ENCODE measurements at places on chromosomes 1 and 21. TPM values are rescaled to one million over a fixed set of nuclear protein-coding genes. Genes with fewer than 3 reads are reported as not detected.

DNA sequence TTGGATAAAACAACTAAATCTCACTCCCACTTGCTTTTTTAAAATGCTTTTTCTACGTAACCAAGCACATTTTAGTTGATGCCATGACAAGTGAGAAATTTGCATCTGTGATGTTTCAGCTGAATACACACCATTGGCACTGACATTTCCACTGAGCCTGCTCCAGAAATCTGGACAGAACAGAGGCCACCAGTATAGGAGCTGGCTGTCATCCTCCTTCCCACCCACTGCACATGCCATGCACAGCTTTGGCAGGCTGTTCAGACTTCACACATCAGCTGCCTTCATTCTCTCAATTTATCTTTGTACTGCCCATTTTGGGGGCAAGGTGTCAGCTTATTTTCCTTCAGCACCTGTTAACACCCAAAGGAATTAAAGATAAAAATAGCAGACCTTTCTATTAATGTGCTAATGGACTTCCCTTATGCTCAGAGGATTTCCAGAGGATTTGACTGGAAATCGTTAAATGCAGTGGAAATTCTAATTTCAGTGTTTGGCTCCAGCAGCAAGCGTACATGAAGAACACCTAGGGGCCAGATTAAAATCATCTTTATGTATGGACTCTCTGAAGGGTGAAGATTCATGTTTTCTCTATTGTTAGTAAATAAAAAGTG, 12.9 kb upstream of the PODN start:
- no peak overlapping the region for H3K4me3 ChIP-seq
- H3K4me1 ChIP-seq = peaks cover 9% of the 10 kb centered on the region
- H3K27me3 ChIP-seq = no peaks in the 10 kb centered on the region
- H3K36me3 ChIP-seq = peaks cover 12% of the 10 kb centered on the region
- no peak for DNase-seq
- H3K27ac ChIP-seq = no peak overlapping the region

DNA sequence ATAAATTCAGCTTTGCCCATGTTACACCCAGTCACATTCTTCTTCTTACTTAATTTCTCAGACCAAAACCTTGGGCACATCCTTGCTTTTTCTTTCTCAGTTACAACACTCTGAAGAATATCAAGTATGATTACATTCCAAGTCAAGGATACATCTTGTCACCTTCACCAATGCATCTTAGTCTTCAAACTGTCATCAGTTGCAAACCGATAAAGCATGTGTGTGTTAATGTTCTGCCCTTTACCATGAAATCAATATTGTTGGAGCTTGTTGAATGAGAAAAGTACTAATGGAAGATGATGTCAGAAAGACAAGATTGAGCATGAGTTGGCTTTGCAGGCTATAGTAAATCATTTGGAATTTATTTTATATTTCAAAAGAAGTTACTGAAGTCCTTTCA, 764.6 kb downstream of the NCAM2 start:
- no peak for DNase-seq
- no peaks in the 10 kb centered on the region for H3K36me3 ChIP-seq
- H3K4me1 ChIP-seq = no peaks in the 10 kb centered on the region
- no peak overlapping the region for H3K27ac ChIP-seq
- no peak overlapping the region for H3K4me3 ChIP-seq

GRCh38 chr21:38861989-38862683, 56.4 kb downstream of the ETS2 start:
- H3K27me3 ChIP-seq = no peaks in the 10 kb centered on the region
- DNase-seq = no peak
- H3K27ac ChIP-seq = no peak overlapping the region
- no peaks in the 10 kb centered on the region for H3K4me1 ChIP-seq

SPRR1B gene
- total RNA-seq = not detected

GRCh38 chr1:218426343-218426657, 81.2 kb downstream of the TGFB2 start:
- H3K27me3 ChIP-seq = no peaks in the 10 kb centered on the region
- H3K27ac ChIP-seq = no peak overlapping the region
- H3K36me3 ChIP-seq = no peaks in the 10 kb centered on the region
- H3K4me1 ChIP-seq = peaks cover 4% of the 10 kb centered on the region
- H3K4me3 ChIP-seq = no peak overlapping the region
- no peak for DNase-seq

GRCh38 chr1:97254731-97255463, 533.3 kb downstream of the PTBP2 start:
- no peak for DNase-seq
- H3K27me3 ChIP-seq = no peaks in the 10 kb centered on the region
- no peaks in the 10 kb centered on the region for H3K36me3 ChIP-seq

DNA sequence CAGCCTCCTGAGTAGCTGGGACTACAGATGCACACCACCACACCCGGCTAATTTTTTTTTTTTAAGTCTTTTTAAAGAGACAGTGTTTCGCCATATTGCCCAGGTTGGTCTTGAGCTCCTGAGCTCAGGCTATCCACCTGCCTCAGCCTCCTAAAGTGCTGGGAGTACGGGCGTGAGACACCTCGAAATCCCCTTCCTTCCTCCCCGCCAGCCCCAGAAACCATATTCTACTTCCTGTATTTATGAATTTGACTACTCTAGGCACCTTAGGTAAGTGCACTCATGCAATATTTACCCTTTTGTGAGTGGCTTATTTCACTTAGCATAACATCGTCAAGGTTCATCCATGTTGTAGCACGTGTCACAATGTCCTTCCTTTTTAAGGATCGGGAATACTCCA, 6.9 kb upstream of the LRP8 start:
- DNase-seq = no peak
- H3K4me1 ChIP-seq = no peaks in the 10 kb centered on the region
- no peaks in the 10 kb centered on the region for H3K36me3 ChIP-seq
- no peak overlapping the region for H3K4me3 ChIP-seq
- H3K27me3 ChIP-seq = no peaks in the 10 kb centered on the region
- no peak overlapping the region for H3K27ac ChIP-seq

SH2D1B gene
- total RNA-seq = not detected

DNA sequence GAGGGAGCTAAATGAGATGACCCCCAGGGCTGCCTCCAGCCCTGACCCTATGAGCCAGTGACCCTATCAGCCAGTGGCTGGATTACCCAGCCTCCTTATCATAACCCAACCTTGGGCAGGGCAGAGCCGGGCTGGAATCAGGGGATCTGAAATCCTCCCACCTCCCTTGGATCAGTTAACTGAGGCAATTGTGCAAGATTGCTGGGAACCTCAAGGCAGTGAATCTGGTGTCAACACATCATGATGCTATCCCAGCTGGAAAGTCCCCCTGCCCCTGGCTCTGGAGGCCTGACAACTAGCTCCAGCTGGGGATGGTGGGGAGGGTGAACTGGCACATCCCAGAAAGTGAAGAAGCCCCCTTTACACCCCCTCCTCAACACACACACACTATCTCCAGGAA, 6.4 kb upstream of the TSPAN1 start:
- no peak overlapping the region for H3K4me3 ChIP-seq
- no peaks in the 10 kb centered on the region for H3K36me3 ChIP-seq
- peaks cover 7% of the 10 kb centered on the region for H3K4me1 ChIP-seq
- DNase-seq = no peak

DNA sequence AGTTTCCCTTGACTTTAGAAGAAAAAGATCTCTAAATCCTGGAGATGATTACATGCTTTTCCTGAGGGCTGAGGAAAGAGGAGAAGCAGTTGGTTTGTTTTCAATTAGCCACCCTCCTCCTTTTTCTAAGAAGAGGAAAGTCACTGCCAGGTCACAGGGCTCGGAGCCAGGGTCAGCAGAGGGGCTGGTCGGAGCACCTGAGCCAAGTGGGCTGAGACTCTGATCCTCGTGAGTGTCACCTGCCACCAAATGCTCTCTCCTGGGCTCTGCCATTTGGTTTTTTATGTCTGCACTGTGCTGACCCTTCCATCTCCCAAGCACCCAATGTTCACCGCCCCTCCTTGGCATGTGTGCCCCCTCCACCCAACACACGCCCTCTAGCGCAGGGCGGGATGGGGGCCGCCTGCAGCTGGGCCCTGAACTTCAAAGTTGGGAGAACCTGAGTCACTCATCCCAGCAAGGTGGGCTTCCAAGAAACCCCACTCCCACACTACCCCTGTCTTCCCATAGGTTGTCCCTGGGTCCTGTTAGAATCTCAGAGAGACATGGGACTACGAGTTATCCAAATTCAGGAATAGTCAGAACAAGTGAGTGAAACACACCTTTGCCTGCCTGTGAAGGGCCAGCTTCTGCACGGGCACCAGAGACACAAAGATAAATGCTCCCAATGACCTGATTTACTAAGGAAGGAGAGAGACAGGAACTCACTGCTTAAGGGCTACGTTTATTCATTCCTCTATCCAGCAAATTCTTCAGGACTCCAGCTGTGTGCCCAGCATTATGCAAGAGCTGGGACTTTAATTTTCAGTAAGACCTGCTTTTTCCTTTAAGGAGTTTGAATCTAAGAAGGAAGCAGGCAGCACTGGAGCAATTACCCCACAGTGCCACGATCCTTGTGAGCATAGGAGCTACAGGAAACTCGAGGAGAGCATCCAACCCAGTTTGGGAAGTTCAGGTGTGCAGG, 127.5 kb downstream of the RHOU start:
- DNase-seq = no peak
- H3K36me3 ChIP-seq = no peaks in the 10 kb centered on the region
- H3K27me3 ChIP-seq = no peaks in the 10 kb centered on the region
- peaks cover 11% of the 10 kb centered on the region for H3K4me1 ChIP-seq
- no peak overlapping the region for H3K27ac ChIP-seq

DNA sequence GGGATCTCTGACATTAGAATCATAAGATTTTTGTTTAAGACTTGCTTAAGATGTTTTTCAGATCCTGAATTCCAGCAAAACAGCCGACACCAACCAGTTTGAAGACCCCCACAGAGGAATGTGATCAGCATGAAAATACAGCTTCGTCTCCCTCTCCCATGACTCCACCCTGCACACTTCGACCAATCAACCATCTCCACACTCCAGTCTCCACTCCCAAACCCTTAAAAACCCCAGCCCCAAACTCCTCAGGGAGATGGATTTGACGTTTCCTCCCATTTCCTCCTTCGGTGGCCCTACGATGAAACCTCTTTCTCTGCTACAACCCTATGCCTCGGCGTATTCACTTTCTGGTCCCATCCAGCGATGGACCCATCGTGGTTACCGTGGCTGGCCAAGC, 30.1 kb upstream of the KIF26B start:
- H3K36me3 ChIP-seq = no peaks in the 10 kb centered on the region
- H3K27ac ChIP-seq = no peak overlapping the region
- H3K27me3 ChIP-seq = no peaks in the 10 kb centered on the region
- H3K4me3 ChIP-seq = no peak overlapping the region
